ENCODE measurements at places on chromosomes 1 and 21. TPM values are rescaled to one million over a fixed set of nuclear protein-coding genes. Genes with fewer than 3 reads are reported as not detected.

GRCh38 chr1:51284487-51284954 is 45.8 kb downstream of the TTC39A start:
- H3K27ac ChIP-seq = no peak overlapping the region
- no peaks in the 10 kb centered on the region for H3K36me3 ChIP-seq
- no peaks in the 10 kb centered on the region for H3K27me3 ChIP-seq
- peaks cover 26% of the 10 kb centered on the region for H3K4me1 ChIP-seq
- no peak overlapping the region for H3K4me3 ChIP-seq

DNA sequence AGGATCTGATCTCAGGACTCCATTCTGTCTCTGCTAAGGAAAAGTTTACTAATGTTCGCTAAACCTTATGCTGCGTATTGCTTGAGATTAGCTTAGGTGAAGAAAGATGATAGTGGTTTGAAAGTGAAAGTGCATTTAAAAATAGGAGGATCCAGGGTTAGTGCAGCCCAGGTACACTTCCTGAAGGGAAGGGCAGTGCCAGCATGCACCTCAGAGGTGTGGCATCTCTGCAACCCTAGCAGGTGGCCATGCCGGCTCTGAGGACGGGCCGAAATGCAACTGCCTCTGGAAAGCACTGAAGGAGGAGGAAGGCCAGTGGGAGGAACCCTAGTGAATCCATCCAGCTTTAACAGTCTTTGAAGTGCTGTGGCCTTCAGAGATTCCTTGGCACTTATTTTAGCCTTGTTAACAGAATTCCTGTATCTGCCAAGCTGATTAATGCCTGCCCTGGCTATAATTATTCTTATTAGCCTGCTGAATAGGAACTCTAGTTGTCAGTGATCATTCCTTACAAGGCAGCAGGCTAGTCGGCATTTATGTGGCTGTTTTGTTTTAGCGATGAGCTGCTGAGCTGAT is 5.5 kb downstream of the PTGFRN start:
- H3K36me3 ChIP-seq = no peaks in the 10 kb centered on the region
- H3K4me3 ChIP-seq = peak overlapping the region; percentile 38
- no peak for DNase-seq
- no peak overlapping the region for H3K27ac ChIP-seq
- no peaks in the 10 kb centered on the region for H3K27me3 ChIP-seq
- peaks cover 25% of the 10 kb centered on the region for H3K4me1 ChIP-seq

ITLN2 gene
- 3.0 TPM for total RNA-seq

DNA sequence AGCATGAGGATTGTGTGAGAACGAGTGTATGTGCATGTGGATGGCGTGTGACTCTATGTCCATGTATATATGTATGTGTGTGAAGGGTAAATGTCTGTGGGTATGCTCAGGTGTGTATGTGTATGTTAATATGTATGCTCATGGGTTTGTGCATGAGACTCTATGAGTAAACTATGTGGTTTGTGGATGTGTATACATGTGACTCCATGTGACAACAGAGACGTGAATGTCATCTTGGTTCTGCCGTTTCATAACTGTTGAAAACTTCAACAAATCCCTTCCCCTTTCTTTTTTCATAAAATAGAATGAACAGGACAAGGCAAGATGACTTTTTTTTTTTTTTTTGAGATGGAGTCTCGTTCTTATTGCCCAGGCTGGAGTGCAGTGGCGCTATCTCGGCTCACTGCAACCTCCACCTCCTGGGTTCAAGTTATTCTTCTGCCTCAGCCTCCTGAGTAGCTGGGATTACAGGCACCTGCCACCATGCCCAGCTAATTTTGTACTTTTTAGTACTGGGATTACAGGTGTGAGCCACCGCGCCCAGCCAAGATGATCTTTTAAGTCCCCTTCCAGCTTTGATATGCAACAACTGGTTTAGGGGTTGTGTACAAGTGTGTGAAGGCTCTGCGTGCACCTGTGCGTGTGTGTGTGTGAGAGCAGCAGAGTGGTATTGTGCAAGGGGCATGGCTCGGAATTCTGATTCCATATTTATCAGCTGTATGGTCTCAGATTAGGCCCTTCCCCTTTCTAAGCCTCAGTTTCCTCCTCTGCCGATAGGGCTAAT is 106.3 kb downstream of the EBNA1BP2 start:
- H3K27ac ChIP-seq = no peak overlapping the region
- no peak for DNase-seq
- no peak overlapping the region for H3K4me3 ChIP-seq
- no peaks in the 10 kb centered on the region for H3K27me3 ChIP-seq
- no peaks in the 10 kb centered on the region for H3K36me3 ChIP-seq

LRRC8C gene
- total RNA-seq = 11.6 TPM

- H3K27ac ChIP-seq = peak overlapping the region; percentile 55
- H3K36me3 ChIP-seq = peaks cover 10% of the 10 kb centered on the region
- DNase-seq = no peak
- H3K4me3 ChIP-seq = no peak overlapping the region
- peaks cover 18% of the 10 kb centered on the region for H3K4me1 ChIP-seq
- no peaks in the 10 kb centered on the region for H3K27me3 ChIP-seq
These were observed 11.9 kb downstream of the PIGV start for GRCh38 chr1:26799479-26800142.

GRCh38 chr21:34974162-34974981 is 74.7 kb downstream of the RUNX1 start:
- DNase-seq = no peak
- H3K4me3 ChIP-seq = no peak overlapping the region
- no peak overlapping the region for H3K27ac ChIP-seq
- H3K4me1 ChIP-seq = no peaks in the 10 kb centered on the region

DNA sequence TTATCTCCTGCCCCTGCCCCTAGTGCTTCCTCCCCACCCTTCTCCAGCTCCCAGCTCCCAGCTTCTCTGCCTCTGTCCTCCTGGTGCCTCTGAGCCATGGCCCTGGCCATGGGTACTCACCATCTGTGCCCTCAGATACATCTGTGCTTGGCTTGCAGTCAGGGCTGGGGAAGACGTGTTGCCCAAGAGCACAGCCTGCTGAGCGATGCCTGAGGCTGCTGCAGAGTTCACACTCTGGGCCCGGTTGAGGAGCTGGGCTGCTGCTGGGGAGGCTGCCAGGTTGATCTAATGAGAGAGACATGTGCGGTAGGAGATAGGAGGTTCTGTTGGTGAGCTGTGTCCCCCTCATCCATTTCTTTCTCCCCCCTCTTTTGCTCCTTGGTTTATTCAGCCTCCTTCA is 49.4 kb upstream of the A3GALT2 start:
- no peak for DNase-seq
- H3K27me3 ChIP-seq = no peaks in the 10 kb centered on the region
- no peak overlapping the region for H3K27ac ChIP-seq
- peaks cover 16% of the 10 kb centered on the region for H3K36me3 ChIP-seq

- H3K27ac ChIP-seq = peak overlapping the region; percentile 96
- H3K4me1 ChIP-seq = peaks cover 25% of the 10 kb centered on the region
- DNase-seq = no peak
- H3K4me3 ChIP-seq = peak overlapping the region; percentile 96
- H3K36me3 ChIP-seq = no peaks in the 10 kb centered on the region
These were observed 1.1 kb downstream of the PRRX1 start for GRCh38 chr1:170664828-170665612.

DNA sequence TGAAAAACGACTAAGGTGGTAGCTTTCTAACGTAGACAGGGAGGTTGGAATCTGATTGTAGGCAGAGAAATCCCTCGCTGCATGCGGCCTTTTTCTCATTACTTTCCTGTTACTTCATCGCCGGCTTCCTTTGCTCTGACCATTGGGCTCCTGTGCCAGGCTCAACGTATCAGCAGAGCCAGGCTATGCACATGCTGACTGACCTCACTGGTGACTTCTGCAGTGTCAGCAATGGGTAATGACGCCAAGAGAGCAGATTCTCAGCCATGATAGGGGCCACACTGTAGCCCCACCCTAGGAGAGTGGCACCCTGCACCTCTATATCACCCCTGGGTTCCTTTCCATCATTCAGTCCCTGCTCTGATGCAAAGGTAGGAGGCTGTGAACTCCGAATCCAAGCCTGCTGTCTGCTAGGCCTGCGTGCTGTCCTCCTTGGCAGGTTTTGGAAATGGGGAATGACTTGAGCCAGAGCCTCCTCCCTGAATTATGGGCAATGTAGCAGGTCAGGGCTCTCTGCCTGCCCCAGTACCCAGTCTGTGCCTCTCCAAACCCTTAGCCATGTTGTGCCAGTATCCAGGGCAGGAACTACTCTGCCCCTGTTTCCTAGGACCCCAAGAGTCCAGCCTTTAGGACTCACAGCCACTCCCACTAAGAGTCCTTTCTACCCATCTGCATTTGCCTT is 11.4 kb downstream of the PPFIA4 start:
- no peaks in the 10 kb centered on the region for H3K27me3 ChIP-seq
- H3K4me1 ChIP-seq = peaks cover 33% of the 10 kb centered on the region
- no peak for DNase-seq
- no peaks in the 10 kb centered on the region for H3K36me3 ChIP-seq
- peak overlapping the region; percentile 95 for H3K27ac ChIP-seq

WNT2B gene
- total RNA-seq = 10.0 TPM

GRCh38 chr1:180923021-180923841 is 10.5 kb downstream of the KIAA1614 start:
- no peak for DNase-seq
- no peak overlapping the region for H3K4me3 ChIP-seq
- H3K36me3 ChIP-seq = peaks cover 7% of the 10 kb centered on the region

- H3K4me3 ChIP-seq = no peak overlapping the region
- H3K27ac ChIP-seq = no peak overlapping the region
- no peaks in the 10 kb centered on the region for H3K4me1 ChIP-seq
These were observed 127.7 kb upstream of the ZBTB40 start for GRCh38 chr1:22323846-22324504.

NGF gene
- 25.7 TPM for total RNA-seq

GRCh38 chr21:14073615-14074014 is 137.1 kb downstream of the LIPI start:
- H3K4me3 ChIP-seq = no peak overlapping the region
- no peak overlapping the region for H3K27ac ChIP-seq
- no peaks in the 10 kb centered on the region for H3K27me3 ChIP-seq
- H3K36me3 ChIP-seq = no peaks in the 10 kb centered on the region
- no peak for DNase-seq
- no peaks in the 10 kb centered on the region for H3K4me1 ChIP-seq

DNA sequence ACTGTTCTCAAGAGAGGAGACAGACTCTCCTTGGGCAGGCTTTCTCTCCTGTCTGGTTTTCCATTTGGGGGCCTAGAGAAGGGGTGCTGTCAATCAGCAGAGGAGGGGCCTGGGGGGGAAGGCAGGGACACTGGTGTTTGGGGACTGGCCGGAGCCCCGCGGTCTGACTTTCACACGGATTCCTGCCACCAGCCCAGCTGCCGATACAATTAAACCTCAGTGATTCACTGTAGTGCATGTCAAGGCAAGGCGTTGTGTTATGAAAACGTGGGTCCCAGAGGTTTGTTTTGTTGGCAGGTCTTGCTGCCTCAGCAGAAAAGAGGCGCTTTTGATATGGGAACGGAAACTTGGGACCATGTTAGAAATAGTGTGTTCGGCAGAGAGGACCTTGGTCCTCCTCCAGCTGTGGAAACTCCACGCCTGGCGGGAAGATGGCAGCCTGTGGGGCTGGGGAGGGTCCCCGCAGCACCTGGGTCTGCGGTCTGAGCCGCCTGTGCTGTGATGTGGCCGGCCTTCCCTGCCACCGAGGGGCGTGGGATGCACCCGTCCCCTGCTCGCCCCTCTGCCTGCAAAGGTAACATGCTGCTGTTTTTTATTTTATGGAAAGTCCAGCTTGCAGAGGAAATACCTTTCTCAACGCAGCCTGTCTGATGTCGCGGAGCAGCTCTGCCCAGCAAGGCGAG is 47.6 kb downstream of the SPSB1 start:
- H3K27me3 ChIP-seq = no peaks in the 10 kb centered on the region
- peaks cover 79% of the 10 kb centered on the region for H3K4me1 ChIP-seq
- H3K27ac ChIP-seq = no peak overlapping the region

C1orf35 gene
- total RNA-seq = 9.1 TPM

DNA sequence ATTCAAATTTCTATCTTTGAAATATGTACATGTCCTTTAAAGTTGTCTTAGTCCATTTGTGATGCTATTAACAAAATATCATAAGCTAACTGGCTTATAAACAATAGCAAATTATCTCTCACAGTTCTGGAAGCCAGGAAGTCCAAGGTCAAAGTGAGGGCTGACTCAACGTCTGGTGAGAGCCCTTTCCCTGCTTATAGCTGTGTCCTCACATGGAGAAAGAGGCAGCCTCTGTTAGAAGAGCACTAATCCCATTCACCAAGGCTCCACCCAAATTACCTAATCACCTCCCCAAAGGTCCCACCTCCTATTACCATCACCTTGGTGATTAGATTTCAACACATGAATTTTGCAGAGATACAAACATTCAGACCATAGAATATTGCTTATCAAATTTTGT is 450.1 kb upstream of the BEND5 start:
- no peaks in the 10 kb centered on the region for H3K36me3 ChIP-seq
- DNase-seq = no peak
- no peak overlapping the region for H3K27ac ChIP-seq
- no peak overlapping the region for H3K4me3 ChIP-seq
- H3K27me3 ChIP-seq = no peaks in the 10 kb centered on the region

ZNF697 gene
- total RNA-seq = 4.1 TPM

DNA sequence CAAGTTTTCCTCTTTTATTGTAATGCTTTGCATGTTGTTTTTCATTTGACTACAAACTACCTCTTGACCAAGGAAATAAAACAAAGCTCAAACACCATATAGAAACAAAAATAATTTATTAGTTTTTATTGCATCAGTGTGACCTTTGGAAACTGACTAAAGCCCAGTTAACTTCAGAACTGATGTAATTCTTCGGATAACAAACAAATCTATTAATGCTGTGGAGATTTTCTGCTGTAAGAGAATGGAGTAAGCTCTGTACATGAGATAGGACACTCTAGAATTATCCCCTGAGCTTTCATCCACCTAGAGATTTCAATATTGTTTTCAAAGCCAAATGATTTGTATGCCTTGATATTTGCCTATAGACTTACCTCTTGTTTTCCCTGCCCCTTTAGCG is 154.0 kb upstream of the KCNK2 start:
- no peak overlapping the region for H3K27ac ChIP-seq
- H3K27me3 ChIP-seq = no peaks in the 10 kb centered on the region
- no peaks in the 10 kb centered on the region for H3K4me1 ChIP-seq
- H3K36me3 ChIP-seq = no peaks in the 10 kb centered on the region

GRCh38 chr1:37926038-37926924 is 20.6 kb downstream of the INPP5B start:
- peaks cover 2% of the 10 kb centered on the region for H3K36me3 ChIP-seq
- H3K27ac ChIP-seq = peak overlapping the region; percentile 39
- H3K4me3 ChIP-seq = peak overlapping the region; percentile 20
- H3K27me3 ChIP-seq = no peaks in the 10 kb centered on the region
- peaks cover 46% of the 10 kb centered on the region for H3K4me1 ChIP-seq

- no peak overlapping the region for H3K4me3 ChIP-seq
- DNase-seq = no peak
- H3K36me3 ChIP-seq = peaks cover 13% of the 10 kb centered on the region
These were observed 17.1 kb downstream of the MR1 start for GRCh38 chr1:181050922-181051321.

GRCh38 chr1:3444298-3444697 is 10.2 kb upstream of the ARHGEF16 start:
- no peaks in the 10 kb centered on the region for H3K27me3 ChIP-seq
- H3K36me3 ChIP-seq = no peaks in the 10 kb centered on the region
- no peak for DNase-seq
- H3K4me1 ChIP-seq = no peaks in the 10 kb centered on the region

NDUFS5 gene
- 346 TPM for total RNA-seq

GRCh38 chr21:42397746-42398394 is 2.0 kb upstream of the TMPRSS3 start:
- H3K27me3 ChIP-seq = no peaks in the 10 kb centered on the region
- H3K4me1 ChIP-seq = no peaks in the 10 kb centered on the region
- DNase-seq = no peak

SAMSN1 gene
- total RNA-seq = 6.6 TPM

Measured in thoracic aorta (tissue), 2 donors.